NCI-H1092 (cell line): ENCODE measurements at places on chromosomes 11 and 22.

DNA sequence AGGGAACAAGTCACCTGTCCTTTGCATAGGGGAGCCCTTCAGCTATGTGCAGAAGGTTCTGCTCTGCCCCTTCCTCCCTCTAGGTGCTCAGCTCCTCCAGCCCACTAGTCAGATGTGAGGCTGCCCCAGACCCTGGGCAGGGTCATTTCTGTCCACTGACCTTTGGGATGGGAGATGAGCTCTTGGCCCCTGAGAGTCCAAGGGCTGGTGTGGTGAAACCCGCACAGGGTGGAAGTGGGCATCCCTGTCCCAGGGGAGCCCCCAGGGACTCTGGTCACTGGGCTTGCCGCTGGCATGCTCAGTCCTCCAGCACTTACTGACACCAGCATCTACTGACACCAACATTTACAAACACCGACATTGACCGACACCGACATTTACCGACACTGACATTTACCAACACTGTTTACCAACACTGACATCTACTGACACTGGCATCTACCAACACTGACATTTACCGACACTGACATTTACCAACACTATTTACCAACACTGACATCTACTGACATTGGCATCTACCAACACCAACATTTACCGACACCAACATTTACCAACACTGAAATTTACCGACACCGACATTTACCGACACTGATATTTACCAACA, 71.9 kb upstream of the PPP6R3 start:
- no peak for DNase-seq

- DNase-seq = no peak
These were observed 97.6 kb downstream of the PDE2A start for GRCh38 chr11:72576661-72577060.

DNA sequence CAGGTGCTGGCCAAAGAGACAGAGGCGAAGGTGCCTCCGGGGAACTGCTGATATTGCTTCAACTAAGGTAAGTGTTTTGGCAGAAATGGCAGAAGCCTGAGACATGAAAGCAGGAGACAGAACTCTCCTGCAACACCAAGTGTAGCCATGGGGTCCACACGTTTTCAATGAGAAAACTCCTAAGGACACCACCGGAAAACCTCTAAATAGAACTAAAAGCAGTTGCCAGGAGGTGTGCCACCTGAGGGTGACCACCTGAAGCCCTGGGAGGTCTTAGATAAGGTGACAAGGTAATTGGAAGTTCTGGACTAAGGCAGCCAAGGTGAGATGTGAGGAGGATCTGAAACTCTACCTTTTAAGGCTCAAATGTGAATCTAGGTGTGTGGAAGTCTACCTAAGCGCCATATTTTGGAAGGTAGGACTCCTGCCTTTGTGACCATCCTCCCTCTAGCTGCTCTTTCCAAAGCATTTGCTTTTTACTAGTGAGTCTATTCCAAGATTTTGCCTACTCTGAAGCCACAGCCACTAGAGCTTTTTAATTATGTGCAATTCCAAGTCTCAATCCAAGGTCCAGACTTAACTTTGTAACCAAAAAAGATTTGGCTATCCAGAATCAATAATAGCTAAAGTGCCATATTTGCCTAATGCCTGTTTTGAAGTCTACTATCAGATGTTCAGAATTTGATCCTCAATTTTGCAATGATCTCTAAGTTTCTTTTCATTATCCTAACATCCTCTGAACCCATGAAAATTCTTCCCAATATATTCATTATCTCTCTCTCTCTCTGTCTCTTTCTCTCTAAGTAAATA, 4.5 kb upstream of the ZC3H12C start:
- DNase-seq = no peak

DNA sequence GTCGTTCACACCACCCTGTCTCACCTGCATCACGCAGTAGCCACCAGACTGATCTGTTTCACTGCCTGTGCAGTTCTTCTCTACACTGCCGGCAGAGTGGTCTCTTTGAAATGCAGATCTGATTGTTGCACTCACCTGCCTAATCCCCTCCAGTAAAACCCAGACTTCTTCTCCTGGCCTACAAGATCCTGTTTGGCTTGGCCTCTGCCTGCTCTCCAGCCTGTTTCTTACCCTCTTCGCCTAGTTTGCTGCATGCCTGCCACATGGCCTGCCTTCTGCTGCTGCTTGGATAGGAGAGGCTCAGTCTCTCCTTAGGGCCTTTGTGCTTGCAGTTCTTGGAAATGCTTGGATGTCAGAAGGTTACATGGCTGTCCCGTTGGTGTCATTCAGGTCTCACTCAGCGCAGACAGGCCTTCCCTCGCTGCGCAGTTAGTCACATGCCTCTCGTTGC, 42.0 kb downstream of the PACS1 start:
- no peak for DNase-seq

DNA sequence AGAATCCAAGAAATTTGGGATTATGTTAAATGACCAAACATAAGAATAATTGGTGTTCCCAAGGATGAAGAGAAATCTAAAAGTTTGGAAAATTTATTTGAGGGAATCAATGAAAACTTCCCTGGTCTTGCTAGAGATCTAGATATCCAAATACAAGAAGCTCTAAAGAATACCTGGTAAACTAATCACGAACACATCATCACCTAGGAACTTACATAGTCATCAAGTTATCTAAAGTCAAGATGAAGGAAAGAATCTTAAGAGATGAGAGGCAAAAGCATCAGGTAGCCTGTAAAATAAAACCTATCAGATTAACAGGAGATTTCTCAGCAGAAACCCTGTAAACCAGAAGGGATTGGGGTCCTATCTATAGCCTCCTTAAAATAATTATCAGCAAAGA, 46.9 kb downstream of the GAS2 start:
- DNase-seq = no peak

DNA sequence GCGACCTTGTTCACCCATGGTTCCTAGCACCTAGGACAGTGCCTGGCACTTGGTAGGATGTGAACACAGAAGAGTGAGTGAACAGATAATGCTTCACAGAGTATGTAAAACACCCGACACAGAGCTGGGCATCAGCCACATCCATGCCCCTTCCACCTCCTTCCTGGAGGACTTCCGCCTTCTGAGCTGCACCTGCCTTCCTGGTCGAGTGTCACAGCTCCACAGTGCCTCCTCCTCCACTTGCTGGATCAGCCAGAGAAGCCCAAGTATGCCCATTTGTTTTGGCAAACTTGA, 20.1 kb downstream of the PRDM11 start:
- no peak for DNase-seq

DNA sequence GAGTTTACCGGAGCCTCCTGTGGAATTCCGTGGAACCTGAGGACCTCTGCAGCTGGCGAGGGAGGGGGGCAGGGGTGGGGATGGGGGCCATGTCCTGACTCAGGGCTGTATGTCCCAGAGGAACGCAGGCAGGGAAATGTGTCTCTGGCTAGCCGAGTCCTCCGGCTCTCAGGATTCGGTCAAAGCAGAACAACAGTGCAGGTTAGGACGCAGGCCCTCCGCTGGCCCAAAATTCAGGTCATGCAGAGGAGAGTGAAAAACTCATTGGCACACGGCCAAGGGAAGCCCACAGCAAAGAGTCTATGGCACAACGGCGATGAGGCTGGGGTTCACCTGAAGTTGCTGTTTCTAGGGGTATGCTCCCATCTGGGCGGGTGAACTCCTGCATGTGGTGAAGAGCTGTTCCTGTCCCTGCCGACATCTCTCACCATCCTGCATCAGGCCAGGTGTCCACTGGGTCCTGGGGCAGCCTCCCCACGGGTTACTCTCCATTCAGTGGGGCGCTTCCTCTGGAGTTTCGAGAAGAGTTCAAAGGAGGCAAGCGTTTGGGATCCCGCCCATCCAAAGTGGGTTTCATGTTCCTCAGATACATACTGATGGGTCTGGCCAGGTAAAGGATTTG, 1055.3 kb downstream of the BRD1 start:
- DNase-seq = no peak

- DNase-seq = no peak
These were observed 468 bp downstream of the ZDHHC8 start for GRCh38 chr22:20131859-20132685.
